A673 (cell line): ENCODE measurements at places on chromosomes 7 and 10. TPM values are rescaled to one million over a fixed set of nuclear protein-coding genes. Genes with fewer than 3 reads are reported as not detected.

The ARMS2 gene
- not detected in 2 replicates for total RNA-seq

The PRPS1L1 gene
- not detected in 2 replicates for total RNA-seq

The OR9A4 gene
- not detected in 2 replicates for total RNA-seq

The SOSTDC1 gene
- not detected in 2 replicates for total RNA-seq

The TUBAL3 gene
- 0.19 TPM in 1 of 2 replicates, not detected in the other for total RNA-seq

The EDRF1 gene
- total RNA-seq = 37.8 and 40.5 TPM in 2 replicates

The NRG3 gene
- total RNA-seq = not detected in 2 replicates

The FEZF1 gene
- total RNA-seq = 85.9 and 114 TPM in 2 replicates

The PPP1R9A gene
- total RNA-seq = 13.3 and 15.6 TPM in 2 replicates

The MRPS33 gene
- 61.3 and 66.0 TPM in 2 replicates for total RNA-seq

The EGFR gene
- total RNA-seq = 0.59 and 0.84 TPM in 2 replicates

The GSAP gene
- 0.15 TPM in 2 replicates for total RNA-seq

The PON3 gene
- not detected in 2 replicates for total RNA-seq

The BMPER gene
- 6.7 and 8.2 TPM in 2 replicates for total RNA-seq

The RBP3 gene
- not detected in 2 replicates for total RNA-seq

The ZNF485 gene
- 5.1 and 7.2 TPM in 2 replicates for total RNA-seq

The CYP2W1 gene
- not detected in 2 replicates for total RNA-seq
